ENCODE measurements at places on chromosomes 7 and 10. TPM values are rescaled to one million over a fixed set of nuclear protein-coding genes. Genes with fewer than 3 reads are reported as not detected.

DNA sequence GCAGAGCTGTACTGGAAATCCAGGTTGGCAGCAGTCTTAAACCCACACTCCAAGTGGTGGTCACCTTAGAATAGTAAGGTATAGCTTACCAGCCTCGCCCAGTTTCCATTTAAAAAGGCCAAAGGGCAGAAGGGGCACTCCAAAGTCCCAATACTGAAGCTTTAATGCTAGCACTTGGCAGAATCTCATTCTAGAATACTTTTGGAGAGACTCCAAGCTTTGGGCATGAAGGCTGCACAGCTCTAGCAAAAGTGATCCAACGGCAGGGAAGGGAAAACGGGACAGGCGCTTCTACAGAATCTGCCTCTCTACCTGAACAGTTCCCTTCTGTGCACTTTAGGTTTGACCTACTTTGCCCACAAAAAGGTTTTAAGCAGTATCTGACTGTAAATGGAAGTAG, 19.7 kb downstream of the SMURF1 start:
- DNase-seq = no peak

Gene SEMA3D
- polyA plus RNA-seq = 52.0 TPM

DNA sequence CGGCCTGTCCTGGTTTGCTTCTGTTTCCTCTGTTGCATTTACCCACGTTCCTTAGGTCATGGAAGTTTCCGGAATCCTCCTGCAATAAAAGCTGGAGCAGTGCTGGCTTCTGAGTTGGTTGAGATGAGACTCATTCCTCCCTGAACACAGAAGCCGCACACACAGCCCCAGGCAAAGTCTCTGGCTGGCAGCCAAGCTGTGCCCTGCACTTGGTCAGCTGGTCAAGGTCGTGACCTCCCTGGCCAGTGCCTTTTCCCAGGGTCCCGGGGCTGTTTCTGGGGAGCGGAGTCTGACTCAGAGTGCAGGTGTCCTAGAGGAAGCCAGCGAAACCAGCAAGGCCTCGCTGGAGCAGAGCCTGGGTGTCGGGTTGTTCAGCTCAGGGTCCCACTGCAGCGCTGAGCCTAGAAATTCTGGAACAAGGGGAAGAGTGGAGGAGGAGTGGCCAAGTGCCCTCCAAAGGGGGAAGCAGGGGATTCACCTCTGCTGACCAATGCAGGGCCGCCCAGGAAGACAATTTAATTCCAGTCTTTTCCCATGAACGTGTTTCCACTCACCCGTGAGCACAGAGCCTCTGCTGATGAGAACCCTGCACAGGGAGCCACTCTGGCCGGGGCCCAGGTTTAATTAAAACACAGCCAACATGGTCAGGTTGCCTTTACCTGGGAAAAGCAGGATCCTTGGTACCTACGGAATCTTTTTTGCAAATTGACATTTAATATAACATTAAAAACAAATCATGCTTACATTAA, 245.5 kb upstream of the PPP2R2D start:
- DNase-seq = no peak

GRCh38 chr7:26782501-26782900, 81.9 kb downstream of the SKAP2 start:
- DNase-seq = no peak

DNA sequence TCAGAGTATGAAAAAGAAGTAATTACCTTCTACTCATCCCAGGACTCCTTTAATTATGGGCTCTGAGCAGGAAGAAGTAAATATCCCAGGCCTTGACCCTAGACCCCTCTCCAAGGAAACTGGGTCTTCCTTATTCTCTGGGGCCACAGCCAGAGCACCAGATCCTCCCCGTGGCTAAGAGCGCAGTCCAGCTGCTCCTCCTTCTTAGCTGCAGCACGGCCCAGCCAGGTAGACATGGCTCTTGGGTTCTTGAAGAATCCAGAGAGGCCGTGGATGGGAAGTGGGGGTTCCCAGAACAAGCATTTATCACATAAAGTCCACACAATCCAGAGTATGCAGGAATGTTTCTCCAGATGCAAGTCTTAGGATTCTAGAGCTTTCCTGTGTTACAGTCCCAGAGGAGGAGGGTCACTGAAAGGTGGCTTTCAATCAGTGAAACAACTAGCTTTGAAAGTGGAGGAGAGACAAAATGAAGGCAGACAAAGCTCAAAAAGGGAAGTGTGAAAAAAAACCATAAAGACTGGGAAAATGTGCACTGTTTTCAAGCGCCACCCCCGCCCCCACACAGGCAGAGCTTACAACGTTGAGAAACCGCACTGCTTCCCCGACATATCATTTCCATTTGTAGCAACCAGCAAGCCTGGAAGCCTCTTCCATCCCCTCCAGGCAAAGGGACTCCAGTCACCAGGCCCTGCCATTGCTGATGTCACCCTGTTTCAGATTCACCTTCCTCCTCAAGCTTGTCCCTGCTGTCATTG, 396.5 kb upstream of the MKI67 start:
- DNase-seq = no peak

Gene CHST12
- polyA plus RNA-seq = 9.7 TPM
